ENCODE measurements at places on chromosomes 3 and 15.

GRCh38 chr15:45253330-45253729 lies 1.3 kb downstream of the SLC28A2 start:
- no peak for DNase-seq

GRCh38 chr3:159130108-159130507 lies 328.3 kb downstream of the MFSD1 start:
- no peak for DNase-seq

GRCh38 chr15:85837881-85838280 lies 43.2 kb upstream of the KLHL25 start:
- DNase-seq = no peak

GRCh38 chr3:14594234-14594633 lies 54.1 kb upstream of the GRIP2 start:
- DNase-seq = no peak
